ENCODE measurements at places on chromosomes 5 and 9.

DNA sequence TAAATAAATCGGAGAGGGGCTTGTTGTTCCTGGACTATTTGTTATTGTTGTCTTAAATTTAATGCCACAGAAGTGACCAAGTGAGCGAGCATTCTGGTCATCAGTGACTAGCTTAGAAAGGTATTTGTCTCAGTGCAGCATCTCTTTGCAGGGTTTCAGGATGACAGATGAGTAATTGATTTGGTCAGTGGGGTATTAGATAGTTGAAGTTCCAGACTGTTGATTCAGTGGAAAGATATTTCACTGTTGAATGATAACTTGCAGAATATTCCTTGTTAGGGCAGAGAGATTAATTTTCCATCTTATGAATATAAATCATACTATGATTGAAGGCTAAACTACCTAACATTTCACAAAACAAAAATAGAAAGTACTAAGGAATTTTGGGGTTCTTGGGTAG, 122.4 kb downstream of the TRIO start:
- no peak for DNase-seq

- no peak for DNase-seq
Measured at GRCh38 chr9:70811638-70812037, 309.8 kb downstream of the TRPM3 start.

DNA sequence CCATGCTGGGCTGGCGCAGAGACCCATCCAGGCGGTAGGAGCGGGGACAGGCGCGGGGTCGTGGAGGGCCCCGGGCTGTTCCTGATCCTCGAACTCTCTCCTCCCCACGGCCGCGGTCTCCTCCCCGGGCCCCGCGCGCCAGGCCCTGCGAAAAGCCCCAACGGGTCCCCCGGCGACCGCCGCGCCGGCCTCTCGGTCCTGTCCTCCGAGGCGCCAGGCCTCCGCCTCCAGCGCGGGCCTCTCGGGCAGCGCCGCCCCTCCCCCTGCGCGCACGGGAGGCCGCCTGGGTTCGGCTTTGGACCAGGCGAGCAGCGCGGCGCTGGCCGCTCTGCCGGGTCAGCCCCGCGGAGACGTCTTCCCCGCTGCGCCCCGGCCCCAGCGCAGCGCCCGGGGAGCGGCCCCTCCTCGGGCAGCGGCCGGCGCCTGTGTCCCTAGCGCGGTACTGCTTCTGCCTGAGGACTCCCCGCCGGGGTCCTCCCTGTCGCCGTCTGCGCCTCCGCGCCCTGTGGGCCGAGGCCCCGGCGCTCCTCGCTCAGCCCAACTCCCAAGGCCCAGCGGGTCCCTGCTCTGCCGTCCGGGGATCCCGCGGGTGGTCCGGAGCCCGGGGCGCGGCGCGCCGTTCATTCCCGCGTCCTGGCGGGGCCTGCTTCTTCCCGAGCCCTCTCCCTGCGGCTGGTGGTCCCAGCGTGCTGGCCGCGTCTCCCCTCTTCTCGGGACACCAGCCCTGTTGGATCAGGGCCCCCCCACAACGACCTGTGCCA, 13.4 kb downstream of the COL23A1 start:
- DNase-seq: no peak

DNA sequence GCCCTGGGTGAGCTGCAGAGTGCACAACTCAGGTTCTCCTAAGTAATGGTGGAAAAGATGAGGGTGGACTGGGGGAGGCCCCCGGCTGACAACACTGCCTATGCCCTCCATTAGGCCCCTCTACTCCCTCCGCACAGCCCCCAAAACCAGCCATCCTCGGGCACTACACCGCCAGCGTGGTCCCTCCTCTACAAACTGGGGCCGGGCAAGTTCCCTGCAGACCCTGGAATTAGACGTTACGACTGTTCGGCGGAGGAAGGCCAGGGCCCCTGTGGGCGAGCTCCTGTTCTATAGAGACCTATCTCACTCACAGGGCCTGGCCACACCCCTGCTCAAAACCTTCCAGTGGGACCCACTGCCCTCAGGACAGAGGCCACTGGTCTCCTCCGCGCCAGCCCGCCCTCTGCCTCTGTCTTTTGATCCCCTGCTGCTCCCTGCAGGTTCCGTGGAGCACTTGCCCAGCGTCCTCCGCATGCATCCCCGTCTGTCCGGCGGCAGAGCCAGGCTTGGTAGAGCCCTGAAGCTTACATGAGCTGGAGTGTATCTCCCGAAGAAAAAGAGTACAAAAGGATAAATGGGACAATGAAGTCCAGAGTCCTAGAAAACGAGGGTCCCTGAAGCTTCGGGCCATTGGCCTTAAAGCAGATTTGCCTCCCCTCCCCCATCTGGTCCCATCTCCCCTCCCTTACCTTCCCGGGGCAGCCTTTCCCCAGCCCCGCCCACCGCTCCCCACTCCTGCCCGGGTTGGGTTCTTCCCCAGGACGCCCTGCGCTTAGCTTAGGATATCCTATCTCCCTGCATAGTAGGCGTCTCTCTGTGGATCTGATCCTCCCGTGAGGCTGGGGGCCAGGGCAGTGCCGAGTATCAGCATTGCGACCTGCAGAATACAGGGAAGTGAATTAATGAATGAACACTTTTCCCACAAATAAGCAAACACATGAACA, 71.3 kb downstream of the HRH2 start:
- no peak for DNase-seq

GRCh38 chr9:14722391-14723035, at the start of gene CER1:
TSS of gene CER1 (minus strand) at chr9:14722733. CDS start at chr9:14722672, 61 bp downstream.
- DNase-seq: no peak

DNA sequence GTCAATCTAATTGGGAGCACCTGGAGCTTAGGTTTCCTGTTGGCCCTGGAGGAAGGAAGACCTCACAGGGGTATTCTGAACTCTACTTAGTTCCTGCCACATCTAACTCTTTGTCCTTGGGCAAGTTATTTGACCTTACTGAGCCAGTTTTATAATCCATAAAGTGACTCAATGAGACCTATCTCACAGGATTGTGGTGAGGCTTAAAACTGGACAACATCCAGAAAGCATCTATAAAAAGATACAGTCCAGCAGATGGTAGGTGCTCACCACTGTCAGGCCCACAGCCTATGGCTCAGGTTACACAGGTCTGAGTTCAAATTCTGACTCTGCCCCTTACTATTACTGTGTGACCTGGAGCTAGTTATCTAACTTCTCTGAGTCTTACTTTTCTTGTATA, 23.3 kb downstream of the KCNV2 start:
- no peak for DNase-seq

GRCh38 chr5:83474991-83475390, 3.4 kb downstream of the VCAN start:
- no peak for DNase-seq

GRCh38 chr9:4530375-4530774, 40.1 kb downstream of the SLC1A1 start:
- peak; percentile 25 for DNase-seq

GRCh38 chr5:14809369-14810155, 62.0 kb downstream of the ANKH start:
- DNase-seq: peak; percentile 80

GRCh38 chr5:175485631-175486030, 7.3 kb downstream of the SFXN1 start:
- no peak for DNase-seq

DNA sequence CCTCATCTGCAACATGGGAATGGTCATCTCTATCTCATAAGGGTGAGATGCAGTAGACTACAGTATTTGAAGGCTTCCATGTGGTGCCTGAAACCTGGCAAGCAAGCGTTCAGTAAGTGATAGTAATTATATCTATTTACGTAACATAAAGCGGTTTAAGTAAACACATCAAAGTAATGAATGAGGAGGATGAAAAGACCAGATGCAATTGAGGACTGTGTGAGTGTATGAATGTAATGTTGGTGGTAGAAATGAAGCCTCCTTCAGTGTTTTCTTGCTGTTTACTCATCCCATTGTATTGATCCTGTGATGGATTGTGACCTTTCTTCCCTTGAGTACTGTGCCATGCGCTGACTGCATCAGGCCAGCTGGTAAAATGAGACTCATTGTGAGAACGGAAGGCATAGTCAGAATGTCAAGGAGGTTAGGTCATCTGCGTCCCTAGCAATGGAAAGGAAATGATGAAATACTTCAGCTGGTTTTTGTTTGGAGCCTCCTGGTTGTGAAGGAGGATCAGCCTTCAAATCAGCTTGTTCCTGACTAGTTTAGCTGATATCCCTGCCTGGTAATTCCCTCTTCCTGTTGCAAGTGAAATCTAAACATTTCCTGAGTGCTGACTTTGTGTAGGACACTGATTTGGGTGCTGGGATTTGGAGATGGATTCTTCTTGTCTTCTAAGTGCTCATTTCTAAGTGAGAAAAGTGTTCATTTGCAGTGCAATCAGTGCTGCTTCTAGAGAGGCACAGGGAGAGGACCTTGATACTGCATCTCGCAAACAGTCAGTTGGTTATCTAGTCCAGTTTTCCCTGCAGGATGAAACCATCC, 35.6 kb downstream of the TNFSF8 start:
- DNase-seq: no peak

GRCh38 chr5:39661026-39661779, 236.4 kb upstream of the DAB2 start:
- no peak for DNase-seq

GRCh38 chr5:53381-54174, 38.4 kb upstream of the PLEKHG4B start:
- no peak for DNase-seq

- no peak for DNase-seq
Measured at GRCh38 chr5:4704951-4705350, 435.2 kb upstream of the ADAMTS16 start.

DNA sequence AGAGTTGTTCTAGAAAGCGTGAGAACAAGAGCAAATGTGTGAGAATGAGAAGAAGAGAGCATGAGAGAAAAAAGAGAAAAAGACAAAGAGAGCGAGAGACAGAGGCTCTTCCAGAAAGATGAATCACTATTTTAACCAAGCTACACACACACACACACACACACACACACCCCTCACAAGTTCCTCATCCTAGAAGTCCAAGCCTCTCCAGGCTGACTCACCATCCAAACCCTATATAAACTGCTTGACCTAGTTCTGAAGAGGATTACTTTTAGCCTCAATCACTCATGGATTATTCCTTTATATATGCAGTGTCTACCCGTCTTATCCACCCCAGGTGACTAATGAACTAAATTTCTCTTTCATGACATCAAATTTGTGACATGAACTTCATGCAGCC, 37.6 kb downstream of the C9orf57 start:
- no peak for DNase-seq

DNA sequence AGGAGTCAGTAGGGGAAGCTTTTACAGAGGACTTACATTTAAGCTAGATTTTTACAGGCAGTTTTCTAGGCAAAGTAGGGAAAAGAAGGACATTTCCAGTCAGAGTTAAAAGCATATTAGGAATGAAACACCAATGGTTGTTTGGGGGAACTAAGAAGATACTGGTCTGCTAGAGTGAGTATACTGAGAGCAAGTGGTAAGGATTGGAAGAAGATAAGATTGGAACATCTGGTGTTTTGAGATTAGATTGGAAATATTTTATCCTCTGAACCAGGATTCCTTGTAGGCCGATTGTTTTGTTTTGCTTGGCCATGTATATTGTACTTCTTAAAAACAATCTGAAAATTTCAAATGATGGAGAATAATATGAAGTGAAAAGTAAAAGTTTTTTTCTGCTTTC, 7.7 kb downstream of the FBXO38 start:
- no peak for DNase-seq

GRCh38 chr5:163509291-163509951, 4.0 kb downstream of the MAT2B start:
- DNase-seq: no peak

DNA sequence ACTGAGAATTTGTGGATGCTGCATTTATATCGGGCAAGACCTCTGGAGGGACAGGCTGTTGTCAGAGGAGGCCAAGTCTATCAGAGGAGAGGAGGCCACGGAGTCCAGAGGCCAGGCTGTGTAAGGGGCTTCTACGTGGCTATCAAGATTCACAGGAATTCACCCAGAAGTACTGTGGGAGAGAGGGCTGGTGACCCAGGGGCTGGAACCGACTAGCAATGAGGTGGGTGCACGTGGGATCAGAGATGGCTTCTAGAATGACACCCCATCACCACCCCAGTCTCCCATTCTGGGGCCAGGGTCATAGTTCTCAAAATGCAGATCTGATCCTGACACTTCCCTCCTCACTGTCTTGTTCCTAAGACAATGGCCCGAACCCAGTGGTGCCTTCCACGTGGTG, 61.2 kb upstream of the PHYKPL start:
- DNase-seq: no peak

GRCh38 chr9:115591584-115591984, 473.6 kb upstream of the TNC start:
- DNase-seq: no peak

DNA sequence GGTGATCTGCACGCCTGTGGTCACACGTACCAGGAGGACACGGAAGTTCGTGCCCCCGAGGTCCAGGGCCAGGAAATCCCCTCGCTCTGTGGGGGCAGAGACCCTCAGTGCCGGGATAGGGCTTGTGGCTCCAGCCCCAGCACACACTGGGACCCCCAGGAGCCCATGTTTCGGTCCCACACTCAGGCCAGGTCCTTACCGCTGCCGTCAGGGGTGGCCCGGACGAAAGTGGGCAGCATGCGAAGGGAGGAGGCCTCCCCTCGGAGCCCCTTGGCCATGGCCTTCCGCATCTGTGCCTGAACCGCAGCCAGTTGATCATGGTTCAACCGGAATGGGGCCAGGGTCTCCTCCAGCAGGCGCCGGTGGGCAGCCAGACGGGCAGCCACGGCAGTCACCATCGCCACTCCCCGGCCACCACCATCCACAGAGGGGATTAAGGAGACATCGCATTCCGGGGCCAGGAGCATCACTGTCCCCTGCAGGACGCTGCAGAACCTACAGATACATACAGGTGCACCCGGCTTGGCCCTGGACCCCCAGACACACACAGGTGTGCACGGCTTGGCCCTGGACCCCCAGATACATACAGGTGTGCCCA, 11.8 kb downstream of the HK3 start:
- DNase-seq: no peak

- DNase-seq: no peak
Measured at GRCh38 chr5:116953251-116953930, 378.8 kb upstream of the SEMA6A start.

DNA sequence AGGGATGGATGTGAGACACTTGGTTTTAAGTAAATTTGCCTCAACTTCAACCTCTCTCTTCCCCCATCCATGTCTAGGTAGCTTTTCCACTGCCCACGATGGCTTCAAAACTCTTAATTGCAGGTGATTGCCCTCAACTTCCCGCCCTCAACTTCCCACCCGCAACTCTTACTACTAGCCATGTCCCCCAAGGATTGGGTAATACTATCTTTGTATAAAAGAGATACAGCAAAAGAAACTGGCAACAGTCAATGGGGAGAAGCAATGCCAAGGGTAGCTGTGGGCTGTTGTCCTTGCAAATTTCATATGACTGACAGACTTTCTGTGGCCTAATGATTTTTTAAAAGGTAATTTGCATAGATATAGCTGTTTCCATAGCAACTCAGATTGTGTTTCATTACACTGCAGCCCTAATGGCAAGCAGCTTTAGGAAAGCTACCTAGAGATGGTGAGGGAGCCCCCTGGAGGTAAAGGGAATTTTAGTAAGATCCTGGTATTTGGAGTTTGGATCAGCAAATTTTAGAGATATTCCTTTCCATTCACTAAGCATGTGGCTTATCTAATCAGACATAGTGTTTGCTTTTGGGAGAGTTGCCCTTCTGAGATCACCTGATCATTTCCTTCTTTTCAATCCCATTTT, 421.5 kb upstream of the DAP start:
- no peak for DNase-seq
